Femur (tissue), 1 donor: ENCODE measurements at places on chromosomes 16 and 17.

DNA sequence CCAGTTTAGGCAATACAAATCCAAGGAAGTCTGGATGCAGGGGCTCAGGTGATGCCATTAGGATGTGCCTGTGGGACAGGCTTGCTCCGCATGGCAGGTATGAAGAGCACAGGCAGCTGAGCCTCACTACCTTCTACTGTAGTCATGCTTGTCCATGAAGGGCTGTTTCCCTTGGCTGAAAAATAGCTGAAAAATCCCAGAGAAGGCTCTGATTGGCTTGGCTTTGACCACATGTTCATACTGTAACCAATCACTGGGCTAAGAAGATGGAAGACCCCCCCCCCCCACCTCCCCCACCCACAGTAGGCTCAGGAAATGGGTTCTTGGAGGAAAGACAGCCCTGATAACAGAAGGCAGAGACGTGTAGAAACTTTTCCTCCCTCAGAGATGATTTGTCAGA lies 66.5 kb upstream of the LGALS9 start:
- no peak for DNase-seq

- DNase-seq: peak; percentile 84
Observed at GRCh38 chr17:17812211-17813054, 24.4 kb downstream of the SREBF1 start.

DNA sequence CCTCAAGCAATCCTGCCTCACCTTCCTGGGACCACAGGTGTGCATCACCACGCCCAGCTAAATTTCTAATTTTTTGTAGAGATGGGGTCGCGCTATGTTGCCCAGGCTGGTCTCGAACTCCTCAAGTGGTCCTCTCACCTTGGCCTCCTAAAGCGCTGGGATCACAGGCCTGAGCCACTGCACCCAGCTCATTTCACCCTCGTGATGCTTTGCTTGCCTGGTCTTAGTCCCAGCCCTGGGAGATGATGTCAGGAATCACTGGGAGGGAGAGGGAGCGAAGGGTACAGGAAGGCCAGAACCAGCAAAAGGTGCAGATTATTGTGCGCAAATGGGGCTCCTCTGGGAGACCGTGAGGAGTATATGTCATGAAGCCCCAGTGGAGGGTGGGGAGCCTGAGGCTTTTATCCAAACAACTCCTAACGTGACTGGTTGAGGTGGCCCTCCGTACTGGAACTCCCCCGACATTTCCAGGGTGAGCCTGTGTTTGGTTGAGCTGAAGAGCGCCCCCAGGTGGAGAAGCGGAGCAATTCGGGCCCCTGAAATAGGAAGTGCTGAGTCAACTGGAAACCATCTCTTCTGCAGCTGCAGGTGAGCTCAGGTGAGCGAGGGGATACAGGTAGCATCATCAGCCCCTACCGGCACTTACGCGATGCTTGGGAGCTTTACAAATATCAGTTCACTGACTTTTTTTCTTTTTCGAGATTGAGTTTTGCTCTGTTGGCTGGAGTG lies 41.2 kb upstream of the HAPSTR1 start:
- no peak for DNase-seq

DNA sequence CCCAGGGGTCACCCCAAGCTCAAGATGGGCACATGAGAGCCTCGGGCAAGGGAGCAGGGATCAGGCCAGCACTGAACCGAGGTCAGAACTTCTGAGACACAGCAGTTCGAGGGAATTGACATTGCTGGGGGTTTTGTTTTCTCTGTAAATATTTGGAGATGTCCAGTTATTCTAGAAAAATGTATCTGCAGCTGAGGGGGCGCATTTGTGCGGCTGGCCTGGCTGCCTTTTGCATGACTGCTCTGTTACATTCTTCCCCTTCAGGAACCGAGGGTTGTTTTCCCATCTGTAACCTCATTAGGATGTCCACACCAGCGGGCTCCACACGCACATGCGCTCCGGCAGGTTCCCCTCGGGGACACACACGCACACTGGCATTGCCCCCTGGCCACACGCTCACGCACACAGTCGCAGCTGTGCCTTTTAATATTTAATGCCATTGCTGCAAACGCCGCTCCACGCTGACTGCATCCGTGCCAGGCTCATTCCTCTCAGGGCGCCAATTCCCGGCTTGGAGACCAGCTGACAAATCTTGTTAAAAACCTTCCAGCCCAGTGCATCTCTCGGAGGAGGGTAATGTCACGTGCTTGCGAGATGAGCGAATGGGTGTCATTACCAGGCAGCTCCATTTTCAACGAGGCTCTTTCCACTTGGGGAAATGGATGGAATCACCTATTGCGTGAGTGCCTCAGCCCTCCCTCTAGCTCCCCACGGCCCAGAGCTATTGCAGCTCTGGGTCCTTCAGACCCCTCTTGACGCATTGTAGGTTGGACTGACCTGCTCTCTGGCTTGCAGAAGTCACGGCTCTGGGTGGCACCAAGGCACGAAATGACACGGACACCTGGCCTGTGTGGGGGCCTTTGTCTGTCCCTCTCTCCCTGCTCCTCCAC lies 13.1 kb downstream of the CCR7 start:
- peak; percentile 63 for DNase-seq

GRCh38 chr17:47816111-47816735 lies 5.4 kb downstream of the OSBPL7 start:
- no peak for DNase-seq

- no peak for DNase-seq
Observed at GRCh38 chr17:50605429-50605828, 29.3 kb upstream of the ABCC3 start.

- DNase-seq: peak; percentile 85
Observed at GRCh38 chr16:4370570-4371356, 885 bp upstream of the VASN start.

GRCh38 chr16:83301971-83302370 lies 505.8 kb upstream of the HSBP1 start:
- DNase-seq: no peak

DNA sequence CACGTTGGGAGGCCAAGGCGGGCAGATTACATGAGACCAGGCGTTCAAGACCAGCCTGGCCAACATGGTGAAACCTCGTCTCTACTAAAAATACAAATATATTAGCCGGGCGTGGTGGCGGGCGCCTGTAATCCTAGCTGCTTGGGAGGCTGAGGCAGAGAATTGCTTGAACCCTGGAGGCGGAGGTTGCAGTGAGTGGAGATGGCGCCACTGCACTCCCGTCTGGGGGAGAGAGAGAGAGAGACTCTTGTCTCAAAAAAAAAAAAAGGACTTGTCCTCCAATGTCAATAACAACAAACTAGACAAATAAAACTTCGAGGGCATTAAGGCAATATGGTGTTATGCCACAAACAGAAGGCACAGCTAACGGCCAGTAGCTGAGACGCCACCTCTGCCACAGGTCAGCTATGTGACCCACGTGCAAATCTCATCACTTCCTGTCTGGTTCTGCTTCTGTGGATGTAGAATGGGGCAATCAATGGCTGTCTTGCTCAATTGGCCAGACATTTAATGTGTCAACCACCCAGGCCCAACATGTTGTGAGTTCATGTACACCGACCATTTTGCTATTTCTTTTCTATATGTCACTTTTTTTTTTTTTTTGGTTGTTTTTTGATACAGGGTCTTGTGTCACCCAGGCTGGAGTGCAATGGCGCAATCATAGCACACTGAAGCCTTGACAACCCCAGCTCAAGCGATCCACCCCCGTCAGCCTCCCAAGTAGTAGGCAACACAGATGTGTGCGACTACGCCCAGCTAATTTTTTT lies 834 bp upstream of the TXNDC11 start:
- peak; percentile 67 for DNase-seq

GRCh38 chr16:86702824-86703588 lies 124.7 kb downstream of the FOXL1 start:
- no peak for DNase-seq

DNA sequence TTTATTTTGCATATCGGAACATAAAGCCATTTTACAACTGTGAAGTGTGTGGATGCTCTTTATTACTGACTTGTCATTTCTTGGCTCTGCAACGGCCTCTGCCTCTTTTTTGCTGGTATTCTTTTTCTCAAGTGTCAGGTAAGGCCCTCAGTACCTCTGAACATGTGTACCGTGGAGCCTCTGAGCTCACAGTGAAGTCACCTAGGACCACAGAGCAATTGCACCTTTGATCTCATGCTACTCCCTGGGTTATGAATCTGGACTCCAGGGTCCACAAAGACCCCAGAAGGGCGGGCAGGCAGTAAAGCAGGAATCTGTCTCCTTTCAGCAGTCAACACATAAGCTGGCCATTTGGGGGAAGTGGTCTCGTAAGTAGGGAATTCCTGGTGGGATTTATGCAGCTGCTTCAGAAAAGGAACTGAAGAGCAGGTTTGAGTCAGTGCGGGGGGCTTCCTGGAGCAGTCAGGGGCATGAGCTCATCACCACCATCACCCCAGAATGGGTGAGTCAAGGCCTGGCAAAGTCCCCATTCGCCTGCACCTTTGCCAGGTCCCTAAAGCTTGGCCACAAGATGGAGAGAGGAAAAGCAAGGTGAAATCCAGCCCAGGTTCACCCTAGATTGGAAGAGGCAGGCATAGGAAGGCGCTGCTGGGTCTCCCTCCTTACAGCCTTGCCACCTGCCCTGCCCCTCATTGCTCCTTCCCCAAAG lies 33.0 kb downstream of the TBX4 start:
- DNase-seq: no peak

DNA sequence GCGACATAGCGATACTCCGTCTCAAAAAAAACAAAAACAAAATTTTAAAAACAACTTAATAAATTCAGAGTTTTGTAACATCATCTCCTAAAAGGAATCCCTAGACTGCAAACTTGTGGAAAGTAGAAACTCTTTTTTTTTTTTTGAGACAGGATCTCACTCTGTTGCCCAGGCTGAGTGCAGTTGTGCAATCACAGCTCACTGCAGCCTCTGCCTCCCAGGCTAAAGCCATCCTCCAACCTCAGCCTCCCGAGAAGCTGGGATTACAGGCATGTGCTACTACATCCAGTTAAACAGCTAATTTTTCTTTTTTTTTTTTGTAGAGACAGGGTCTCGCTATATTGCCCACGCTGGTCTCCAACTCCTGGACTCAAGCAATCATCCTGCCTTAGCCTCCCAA lies 19.7 kb downstream of the EZH1 start:
- DNase-seq: no peak

- no peak for DNase-seq
Observed at GRCh38 chr17:61698244-61698643, 107.2 kb upstream of the NACA2 start.

GRCh38 chr17:81385320-81386111 lies 9.7 kb upstream of the BAHCC1 start:
- DNase-seq: peak; percentile 81

DNA sequence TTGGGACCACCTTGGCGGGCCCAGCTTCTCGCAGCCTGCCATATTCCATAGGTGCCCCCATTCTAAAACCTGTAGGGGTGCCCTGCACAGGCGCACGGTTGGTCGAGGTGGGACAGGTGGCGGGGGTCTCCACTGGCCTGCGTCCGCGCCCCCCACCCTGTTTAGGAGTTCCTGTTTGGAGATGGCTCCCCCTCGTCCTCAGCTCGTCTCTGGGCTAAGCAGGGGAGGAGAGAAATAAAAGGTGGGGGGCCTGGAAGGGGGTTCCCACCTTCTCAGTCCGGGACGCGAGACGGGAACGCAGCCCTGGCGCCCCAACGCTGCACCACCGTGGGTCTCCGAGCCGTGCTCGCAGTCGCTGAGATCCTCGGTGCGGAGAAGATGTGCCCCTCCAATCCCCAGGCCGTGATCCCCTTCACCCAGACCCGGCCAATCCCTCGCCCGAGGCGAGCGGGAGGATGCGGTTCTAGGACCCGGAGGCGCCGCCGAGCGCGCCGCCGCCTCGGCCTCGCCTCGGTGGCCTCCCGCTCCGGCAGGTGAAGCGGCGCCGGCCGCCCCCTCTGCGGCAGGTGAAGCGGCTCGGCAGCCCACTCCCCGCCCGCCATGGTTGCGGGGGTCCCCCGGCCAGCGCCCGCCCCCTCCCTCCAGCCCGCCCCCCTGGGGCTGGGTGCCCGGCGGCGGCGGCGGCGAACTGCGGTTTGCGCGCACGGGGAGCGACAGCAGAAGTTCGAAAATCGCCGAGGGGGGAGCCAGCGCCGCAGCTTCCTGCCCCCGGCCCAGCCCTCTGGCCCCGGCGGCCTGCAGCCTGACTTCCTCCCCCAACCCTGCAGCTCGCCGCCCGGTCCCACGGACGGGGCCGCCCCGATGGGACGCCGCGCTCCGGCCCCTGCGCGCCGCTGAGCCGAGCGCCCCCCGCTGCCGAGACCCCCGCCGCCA lies at the start of gene FMNL1:
TSS of gene FMNL1 (plus strand) at position 805 of the 933 bp plus-strand sequence. CDS start 240 bp downstream, outside the sequence.
- DNase-seq: no peak

DNA sequence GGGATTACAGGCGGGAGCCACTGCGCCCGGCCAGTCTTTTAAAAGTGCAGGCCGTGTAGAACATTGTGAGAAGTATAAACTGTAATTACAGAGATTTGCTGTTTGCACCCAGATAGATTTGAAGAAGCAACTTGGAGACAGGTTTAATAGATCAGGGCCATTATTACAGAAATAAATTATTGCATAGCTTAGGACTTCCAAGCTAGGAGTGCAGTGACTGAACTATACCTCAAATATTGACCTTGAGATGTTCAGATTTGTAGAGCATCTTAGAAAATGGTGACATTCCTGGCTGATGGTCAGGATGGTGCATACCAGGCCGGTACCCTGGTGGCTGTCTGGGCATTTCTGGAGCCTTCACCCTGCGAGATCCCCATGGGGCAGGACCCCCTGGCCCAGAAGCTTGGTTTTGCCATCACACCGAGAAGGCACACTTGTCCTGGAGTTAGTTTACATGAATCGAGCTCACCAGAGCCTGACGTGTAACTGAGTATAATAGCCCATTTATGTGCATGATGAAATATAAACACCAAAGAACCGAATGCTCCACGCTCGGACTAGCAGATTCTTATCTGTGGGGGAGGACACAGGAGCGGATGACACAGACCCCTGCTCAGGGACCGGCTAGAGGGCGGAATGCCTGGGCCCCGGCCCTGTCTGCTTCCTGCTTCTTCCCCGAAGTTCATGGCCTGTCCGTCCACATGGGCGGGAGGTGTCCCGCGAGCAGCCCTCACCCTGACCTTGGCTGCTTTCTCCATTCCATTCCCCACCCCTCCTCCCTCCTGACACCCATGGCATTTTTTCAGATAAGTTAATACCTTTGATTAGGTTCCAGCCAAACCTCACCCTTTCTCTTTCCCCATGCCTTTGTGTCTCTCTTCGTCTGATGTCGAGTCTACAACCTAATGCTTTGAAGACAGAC lies 32.1 kb downstream of the CCDC40 start:
- no peak for DNase-seq
